ENCODE measurements at places on chromosomes 5 and 9.

- no peak for DNase-seq
Measured at GRCh38 chr9:127652733-127653132, 40.7 kb downstream of the STXBP1 start.

DNA sequence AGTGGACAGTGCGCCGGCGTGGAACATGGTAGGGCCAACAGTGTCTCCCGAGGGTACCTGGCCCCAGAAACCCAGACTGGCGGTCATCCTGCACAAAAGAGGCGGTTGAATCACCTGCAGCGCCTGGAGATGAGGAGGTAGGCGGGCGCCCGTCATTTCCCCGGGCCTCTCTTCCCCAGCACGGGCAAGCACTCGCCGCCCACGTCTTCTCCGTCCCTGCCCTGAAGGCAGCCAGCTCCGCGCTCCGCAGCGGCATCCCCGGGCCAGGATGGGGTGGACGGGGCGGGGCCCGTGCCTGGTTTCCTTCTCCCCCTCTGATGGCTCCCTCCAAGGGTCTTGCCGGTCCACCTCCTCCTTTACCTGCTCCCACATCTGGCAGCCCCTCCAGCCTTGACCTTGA, 27.1 kb upstream of the N4BP3 start:
- no peak for DNase-seq

GRCh38 chr9:2486988-2487387, 134.6 kb upstream of the VLDLR start:
- DNase-seq: no peak

DNA sequence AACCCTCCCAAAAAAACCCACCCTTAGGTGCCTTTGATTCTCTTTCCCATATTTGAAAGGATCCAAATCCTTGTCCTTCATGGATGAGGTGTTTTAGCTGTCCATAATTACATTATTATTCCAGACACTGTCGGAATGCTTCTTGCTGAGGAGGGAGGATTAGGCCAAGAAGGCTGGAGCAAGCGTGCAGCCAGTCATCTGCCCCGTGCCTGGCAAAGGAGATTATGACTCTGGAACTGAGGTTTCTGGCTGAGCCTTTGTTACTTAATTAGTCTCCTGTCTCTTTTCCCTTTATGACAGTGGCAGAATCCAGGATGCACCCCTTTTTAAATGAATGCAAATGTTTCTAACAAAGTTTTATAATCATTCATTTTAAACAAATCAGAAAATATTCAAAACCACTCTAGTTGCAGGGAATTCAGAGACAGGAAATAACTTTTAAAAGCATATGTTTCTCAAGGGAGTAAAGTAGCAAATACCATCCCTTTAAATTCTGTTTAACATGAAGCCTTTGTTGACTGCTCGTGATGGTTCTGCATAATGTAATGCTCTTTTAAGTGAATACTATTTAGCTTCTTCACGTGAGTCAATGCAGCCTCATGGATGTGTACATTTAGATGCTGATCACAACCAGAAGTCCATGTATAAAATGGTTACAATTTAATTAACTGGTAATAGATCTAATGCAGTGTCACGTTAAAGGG, 69.8 kb downstream of the GALNT10 start:
- DNase-seq: no peak

GRCh38 chr9:115395511-115396021, 277.6 kb upstream of the TNC start:
- DNase-seq: no peak

DNA sequence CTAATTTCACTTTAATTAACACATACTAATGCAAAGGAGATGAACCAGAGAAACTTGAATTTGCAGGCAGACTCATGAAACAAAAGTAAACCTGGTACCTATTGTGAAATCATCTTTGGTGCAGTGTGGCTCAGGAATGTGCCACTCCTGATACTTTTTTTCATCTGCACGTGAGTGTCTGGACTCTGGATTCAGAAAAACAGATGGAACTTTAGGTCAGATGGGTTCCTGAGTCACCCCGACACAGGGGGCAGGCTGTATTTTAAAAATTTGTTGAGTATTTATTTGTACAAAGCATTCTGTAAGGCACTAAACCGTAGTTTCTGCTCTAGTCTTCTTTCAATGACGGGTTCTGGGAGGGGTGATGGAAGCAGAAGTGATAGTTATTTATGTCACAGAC, 52.2 kb upstream of the TUT7 start:
- no peak for DNase-seq

DNA sequence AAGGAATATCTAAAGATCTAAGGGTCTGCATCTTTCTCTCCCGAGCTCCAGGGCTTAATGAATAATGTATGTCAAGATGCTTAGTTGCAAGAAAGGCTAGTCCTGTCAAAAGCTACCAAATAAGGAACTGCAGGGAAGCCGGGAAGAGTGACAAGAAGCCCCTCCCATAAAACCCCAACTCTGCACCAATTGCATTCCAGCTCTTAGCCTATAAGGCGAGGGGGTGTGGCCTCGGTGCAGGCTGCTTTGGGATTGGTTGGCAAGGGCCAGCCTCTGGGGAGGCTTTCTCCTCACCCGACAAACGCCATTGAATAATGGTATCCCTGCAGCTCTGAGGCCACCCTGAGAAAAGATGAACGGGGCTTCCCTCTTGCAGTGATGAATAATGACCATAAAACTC, 416.9 kb downstream of the RAB3C start:
- DNase-seq: no peak

DNA sequence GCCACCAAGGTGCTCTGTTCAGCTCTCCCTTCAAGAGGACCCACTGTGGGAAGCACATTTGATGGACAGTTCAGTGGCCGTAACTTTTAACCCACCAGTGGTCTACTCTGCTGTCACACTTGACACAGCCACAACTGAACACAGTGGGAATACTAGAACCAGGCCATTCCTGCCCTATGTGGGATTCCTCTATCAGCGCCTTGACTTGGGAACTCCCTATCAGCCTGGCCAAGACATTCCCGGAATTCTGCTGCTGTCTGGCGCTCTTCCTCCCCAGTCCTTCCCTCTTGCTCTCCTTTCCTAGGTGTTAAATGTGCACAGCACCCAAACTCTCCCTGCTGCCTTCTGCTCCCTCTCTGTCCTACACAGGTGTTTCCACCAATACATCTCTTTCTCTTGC, 23.1 kb upstream of the SH3PXD2B start:
- DNase-seq: no peak

- DNase-seq: no peak
Measured at GRCh38 chr5:130514984-130515690, 610.9 kb downstream of the CHSY3 start.

DNA sequence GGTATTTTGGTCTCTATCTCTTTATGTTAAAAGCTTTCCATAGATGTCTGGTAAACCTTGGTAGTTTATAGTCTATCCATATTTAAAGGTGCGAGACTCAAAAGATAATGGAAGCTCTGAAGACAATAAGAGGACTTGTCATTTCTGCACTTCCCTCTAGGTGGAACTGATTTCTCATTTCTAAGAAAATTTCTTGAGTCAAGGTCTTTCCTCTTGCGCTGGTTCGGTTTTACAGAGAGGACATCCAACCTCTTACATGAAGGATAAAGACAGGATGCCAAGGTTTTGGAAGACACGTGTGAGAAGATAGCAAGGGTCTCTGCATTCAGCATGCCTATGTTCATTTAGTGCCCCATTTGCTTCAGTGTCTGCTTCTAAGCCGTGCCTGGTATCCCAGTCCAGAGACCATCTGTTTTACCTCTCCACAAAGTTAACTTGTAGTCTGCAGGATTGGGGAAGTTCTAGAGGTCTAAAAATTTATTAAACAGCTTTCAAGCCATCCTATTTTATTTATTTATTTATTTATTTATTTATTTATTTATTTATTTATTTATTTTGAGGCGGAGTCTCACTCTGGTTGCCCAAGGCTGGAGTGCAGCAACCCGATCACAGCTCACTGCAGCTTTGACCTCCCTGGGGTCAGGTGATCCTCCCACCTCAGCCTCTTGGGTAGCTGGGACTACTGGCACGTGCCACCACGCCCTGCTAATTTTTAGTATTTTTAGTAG, 41.6 kb downstream of the KIAA1191 start:
- DNase-seq: no peak

DNA sequence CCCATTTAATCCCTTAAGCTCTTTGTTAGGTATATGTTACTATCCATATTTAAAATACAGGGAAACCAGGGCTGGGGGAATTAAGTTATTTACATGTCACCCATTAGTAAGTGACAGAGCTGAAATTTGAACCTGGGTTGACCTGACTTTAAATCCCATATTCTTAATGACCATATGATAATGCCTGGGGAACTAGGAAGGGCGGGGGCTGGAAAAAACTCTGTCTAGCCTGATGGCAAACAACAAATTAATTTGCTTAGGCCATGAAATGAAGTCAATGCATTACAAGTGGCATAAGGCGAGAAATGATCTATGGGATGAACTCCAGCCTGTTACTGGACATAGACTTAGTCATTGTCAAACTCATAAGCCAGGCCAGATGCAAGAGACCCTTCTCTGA, 325.7 kb upstream of the WWC1 start:
- no peak for DNase-seq

DNA sequence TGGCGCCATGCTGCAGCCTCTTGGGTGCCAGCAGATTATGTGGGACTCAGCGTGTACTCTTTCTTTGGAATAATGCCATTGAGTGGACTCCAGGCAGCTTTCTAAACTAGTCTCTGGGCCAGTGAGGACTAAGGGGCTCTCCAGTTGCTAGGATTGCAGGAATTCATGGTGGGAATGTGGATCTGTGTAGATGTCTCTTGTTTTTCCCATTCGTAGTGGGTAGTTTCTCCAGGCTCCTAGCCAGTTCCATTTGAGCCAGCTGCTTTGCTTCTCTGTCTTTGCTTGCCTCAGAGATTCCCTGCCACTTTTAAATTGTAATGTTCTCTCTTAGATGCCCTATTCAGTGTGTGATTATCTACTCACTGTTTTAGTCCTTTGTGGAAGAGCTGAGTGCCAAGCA, 42.6 kb downstream of the SLF1 start:
- DNase-seq: no peak

- no peak for DNase-seq
Measured at GRCh38 chr9:73155968-73156864, 4.6 kb downstream of the ANXA1 start.

GRCh38 chr5:178651046-178651810, 24.4 kb upstream of the CLK4 start:
- DNase-seq: no peak

- DNase-seq: no peak
Measured at GRCh38 chr5:78964889-78965288, 20.2 kb downstream of the ARSB start.

DNA sequence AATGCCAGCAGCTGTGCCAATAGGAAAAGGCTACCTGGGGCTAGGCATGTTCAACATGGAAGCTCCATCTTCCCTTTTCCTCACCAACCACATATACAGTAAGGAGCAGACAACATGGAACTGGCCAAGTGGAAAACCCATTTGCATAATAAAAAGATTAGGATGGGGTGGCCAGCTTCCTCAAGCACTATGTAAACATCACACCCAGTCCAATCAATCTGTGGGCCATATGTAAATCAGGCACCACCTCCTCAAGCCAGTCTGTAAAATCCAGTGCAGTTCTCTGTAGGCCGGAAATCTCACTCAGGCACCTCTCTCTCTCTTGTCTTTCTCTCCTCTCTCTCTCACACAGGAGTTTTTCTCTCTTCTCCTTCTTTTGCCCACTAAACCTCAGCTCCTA, 360.2 kb upstream of the GRIA1 start:
- DNase-seq: no peak

DNA sequence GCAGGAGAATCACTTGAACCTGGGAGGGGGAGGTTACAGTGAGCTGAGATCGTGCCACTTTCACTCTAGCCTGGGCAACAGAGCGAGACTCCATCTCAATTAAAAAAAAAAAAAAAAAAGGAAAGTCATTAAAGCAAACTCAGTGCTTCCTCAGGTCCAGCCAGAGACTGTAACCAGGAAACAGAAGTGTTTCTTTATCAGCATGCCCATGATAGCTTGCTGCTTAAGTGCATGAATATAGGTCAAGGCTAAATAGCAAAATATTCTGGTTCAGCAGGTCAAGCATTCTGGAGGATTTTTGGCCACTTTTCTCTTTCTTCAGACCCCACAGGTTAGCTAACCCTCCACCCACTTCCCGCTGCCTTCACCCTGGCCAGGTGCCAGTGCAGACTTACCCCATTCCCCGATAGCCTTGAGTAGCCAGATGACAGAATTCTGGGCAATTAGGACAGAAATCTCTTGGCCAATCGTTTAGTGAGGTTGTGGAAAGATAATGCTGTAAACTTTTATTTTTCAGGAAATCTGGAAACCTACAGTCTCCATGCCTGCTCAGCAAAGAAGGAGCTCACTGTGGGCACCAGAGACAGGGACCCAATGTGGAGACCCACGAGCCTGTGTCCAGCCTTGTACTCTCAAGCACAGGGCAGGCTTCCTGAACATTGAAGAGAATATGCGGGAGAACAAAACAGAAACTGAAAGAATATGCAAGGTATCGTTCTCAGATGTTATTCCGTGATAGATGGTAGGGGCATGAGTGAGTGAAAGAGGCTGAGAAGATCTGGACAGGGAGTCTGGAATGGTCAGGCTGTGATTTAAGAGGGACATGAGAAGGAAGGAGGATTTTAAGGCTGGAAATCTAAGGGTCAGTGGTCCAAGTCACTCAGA, 4.2 kb upstream of the UGT3A2 start:
- DNase-seq: no peak

DNA sequence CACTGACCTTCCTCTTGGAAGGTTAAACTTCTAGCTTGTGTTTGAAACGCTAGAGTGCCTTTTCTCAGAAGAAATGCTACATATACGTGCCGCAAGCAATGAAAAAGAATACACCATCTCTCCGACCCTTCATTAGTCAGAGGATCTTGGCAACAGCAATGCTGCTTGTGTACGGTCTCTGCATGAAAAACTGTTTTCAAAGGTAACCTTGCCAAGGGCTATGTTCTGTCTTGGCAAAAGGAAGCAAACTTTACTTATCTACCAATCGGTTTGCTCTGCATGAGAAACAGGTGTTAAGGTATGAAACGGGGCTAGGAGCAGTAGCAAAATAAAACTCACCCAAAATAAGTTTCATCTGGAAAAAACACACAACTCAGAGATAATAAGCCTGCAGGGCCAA, 297.8 kb downstream of the FBXL17 start:
- DNase-seq: no peak

DNA sequence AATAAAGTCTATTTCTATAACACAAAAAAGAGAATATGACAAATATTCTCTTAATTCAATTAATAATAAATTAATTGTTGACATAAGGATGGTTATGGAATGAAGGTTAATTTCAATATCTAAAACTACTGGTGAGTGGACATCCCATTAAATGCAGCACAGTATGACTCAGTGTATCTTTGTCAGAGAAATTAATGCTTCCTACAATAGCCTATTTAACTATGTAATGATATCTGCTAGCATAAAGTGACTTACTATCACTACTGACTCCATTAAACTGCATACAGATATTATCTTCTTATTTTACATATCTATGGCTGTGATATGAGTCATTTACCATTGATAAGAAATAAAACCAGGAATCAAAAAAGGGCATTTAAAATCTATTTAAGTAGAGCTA, 298.7 kb downstream of the CDH12 start:
- no peak for DNase-seq

DNA sequence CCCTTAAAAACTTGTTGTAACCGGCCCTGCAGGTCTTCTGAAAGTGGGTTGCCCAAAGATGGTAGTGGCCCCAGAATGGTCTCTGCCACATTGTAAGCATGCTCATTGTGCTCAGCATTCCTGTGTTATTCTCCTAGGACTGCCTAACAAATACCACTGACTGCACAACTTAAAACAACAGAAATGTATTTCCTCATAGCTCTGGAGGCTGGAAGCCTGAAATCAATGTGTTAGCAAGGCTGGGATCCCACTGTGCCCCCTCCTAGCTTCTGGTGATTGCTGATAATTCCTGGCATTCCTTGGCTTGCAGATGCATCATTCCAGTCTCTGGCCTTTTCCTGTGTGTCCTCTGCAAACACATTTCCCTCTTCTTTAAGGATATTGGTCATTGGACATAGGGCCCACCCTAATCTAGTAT, 3.4 kb upstream of the GCNT4 start:
- no peak for DNase-seq

All from stimulated activated CD8-positive, alpha-beta memory T cell treated with anti-CD3 and anti-CD28 coated beads, Interleukin-2, amount 100 ng/mL, for 1 hour (primary cell).